ENCODE measurements at places on chromosomes 16 and 17.

- no peak for DNase-seq
Measured at GRCh38 chr16:53664724-53665345, 38.8 kb downstream of the RPGRIP1L start.

DNA sequence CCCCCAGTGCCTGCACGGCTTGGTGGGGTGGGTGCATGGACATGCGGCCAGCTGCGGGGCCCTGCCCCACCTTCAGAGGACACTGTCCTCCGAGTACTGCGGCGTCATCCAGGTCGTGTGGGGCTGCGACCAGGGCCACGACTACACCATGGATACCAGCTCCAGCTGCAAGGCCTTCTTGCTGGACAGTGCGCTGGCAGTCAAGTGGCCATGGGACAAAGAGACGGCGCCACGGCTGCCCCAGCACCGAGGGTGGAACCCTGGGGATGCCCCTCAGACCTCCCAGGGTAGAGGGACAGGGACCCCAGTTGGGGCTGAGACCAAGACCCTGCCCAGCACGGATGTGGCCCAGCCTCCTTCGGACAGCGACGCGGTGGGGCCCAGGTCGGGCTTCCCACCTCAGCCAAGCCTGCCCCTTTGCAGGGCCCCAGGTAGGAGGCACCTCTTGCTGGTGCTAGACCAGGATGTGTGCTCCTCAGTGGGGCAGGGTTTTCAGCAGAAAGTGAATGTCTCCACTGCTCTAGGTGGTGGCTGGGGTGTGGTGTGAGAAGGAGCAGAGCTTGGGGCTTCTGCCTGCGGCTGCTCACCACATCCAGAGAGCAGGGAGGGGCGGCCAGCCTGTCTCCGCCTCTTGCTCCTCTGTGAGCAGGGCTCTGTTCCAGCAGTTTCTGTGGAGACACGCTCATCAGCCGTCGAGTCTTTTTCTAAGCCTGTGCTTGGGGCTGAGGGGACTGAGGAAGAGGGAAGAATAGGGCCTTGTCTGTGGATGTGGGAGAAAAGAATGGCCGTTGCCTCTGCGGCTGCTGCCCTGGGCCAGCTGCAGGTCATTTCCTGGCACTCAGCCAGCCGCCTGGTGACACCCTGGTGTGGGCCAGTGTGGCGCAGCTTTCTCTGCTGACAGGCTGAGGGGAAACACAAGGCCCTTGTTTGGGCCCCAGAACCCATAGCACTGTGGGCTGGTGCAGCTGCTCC lies 2.2 kb downstream of the ZNF276 start:
- DNase-seq: no peak

GRCh38 chr17:7190276-7190917 lies 11.2 kb upstream of the ASGR1 start:
- no peak for DNase-seq

DNA sequence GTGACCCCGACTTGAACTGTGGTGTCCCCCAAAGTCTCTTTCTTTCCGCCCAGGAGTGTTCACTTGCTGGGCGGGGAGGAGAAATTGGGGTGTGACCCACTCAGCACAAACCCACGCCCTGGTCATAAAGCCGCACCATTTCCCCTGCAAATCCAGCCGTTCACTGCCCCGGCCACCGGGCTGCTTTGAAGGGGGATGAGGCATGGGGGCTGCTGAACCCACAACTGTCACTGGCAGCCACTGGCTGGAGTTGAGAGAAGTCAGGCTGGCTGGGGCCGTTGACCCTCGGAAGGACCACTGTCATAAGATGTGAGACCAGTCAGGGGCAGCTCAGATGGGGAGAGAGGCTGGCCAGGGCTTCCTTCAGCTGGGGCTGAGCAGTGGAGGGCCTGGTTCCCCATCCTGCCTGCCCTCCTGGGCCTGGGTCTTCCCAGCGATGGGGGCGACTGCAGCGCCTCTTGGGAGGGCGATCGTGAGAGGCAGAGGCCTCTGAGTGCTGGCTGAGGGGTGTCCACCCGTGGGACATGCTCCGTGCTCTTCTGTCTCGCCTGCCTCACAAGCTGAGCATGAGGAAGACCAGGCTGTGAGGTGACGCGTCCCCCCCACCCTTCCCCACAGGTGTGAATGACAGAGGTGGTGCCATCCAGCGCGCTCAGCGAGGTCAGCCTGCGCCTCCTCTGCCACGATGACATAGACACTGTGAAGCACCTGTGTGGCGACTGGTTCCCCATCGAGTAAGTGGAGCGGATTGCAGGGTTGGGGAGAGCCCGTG lies 19.5 kb downstream of the C16orf90 start:
- no peak for DNase-seq

GRCh38 chr16:49727611-49728010 lies 128.3 kb downstream of the ZNF423 start:
- no peak for DNase-seq

DNA sequence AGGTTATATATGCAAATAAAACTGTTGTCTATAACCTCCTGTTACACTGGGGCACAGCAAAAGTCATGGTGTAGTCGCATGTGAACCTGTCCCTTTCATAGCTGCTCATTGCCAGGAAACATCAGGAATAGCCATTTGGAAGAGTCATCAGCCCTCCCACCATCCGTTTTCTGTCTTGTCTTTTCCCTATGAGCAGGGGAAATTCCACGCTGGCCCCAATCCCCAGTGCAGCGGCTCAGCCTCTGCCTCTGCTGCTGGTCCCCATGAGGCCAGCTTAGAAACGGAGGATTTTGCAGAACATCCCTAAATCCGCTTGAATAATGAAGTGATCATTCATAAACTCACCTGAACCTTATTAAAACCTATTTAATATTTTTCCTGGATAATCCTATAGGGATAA lies 10.5 kb downstream of the MAPT start:
- no peak for DNase-seq

DNA sequence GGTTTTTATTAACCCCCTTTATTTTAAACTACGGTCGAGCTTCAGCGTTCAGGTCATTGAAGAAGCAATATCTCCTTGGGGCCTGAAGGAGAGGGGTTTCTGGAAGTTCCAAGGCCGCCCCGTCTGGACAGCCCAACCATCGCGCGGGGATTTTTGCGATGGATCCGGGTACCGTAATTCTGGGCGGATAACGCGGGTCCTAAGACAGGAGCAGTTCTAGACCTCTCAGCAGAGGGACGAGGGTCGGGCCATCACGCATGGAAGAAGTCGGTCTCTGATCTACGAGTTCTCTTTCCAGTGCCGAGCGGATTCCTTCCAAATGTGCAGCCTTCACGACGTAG lies 3.6 kb downstream of the BORCS6 start:
- DNase-seq: no peak

DNA sequence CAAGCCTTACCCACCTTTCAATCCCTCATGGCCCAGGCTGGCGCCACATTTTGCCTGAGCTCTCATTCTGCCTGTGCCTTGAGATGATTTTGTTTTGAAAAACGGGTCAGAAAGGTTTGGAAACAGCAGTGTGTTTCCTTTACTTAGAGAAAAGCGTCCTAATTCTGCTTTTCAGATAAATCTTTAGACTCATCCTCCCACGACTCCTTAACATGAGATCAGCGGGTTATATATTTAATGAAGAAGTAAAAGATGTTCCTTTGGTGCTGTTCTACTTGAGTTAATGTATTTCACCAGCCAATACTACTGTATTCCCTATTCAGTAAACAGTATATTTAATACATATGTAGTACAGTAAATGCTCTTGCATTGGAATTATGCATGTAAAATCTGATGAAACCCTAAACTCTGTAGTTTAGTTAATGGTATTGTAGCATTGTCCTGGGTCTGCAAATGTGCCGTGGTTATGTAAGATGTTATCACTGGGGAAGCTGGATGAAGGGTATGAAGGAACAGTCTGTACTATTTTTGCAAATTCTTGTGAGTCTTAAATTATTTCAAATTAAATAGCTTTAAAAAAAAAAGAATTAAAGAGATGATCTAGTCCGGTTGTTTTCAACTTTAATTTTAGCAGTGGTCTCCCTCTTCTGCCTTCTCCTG lies 199.4 kb upstream of the CACNG5 start:
- no peak for DNase-seq

DNA sequence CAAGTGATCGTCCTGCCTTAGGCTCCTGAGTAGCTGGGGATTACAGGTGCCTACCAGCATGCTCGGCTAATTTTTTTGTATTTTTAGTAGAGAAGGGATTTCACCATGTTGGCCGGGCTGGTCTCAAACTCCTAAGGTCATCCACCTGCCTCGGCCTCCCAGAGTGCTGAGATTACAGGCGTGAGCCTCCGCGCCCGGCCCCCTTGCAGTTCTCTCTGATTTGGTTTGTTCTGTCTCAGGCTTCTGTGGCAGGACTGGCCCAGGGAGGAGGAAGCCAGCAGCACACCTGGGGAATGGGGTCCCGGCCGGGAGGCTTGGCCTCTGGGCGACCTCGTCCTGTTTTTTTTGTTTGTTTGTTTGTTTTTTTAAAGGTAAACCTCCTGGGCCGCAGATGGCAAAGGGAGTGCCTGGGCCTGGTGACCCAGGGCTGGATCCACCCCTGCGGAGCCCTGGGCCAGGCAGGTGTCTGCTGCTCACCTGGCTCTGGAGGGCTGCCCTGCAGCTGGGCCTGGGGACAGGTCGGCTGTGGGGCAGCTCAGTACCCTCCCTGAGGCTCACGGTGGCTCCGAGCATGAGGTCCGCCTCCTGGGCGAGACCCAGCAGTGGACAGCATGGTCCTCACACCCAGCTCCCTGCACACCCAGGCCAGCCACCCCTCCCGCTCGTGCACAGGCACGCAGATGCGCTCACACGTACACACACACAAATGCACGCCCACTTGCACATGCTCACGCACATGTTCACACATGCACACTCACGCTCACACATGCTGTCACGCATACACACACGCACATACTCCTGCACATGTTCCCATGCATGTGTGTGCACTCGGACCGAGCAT lies 3.3 kb upstream of the NUDT16L1 start:
- no peak for DNase-seq

Data from SW 1271 (cell line).